ENCODE measurements at places on chromosomes 2 and 18.
A peak's percentile ranks its signal among the peaks of the same experiment; 100 is the strongest.

DNA sequence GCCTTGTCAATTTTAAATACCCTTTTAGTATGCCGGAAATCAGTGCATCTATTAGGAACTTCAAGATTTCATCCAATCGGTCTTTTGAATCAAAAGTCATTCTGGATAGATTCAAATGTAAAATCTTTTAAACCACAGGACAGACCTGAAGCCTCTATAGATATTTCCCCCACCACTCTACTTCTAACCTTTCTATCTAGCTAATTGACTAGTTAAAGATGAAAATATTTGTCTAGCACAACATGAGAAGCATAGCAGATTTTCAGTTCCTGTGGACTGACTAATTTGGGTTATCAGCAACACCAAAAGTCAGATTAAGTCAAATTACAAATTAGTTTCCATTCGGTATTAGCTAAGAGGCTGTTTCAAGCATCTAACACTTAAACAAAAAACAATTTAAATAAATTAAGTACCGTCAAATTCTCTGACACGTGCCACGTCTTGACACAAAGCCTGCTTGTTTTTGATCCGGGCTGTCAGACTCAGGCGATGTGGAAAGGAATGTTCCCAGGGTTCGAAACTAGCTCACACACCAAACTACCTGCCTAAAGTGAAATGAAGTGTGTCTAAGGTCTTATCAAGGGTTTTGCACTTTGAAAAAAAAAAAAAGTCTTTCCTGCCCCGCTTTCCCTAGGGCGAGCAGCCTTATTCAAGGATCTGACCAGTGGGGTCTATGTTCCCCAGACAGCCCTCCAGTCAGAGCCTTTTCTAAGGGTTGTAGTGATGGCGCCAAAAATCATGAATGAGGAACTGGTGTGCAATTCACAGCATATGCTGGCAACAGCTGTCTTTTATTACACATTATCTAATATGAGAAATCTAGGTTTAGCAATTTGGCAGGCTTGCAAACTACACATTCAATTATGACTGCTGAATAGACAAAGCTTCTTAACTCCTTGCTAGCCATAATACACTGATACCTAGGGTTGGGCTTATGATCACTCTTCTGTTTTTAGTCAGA lies 4.7 kb downstream of the CYTIP start:
- DNase-seq, result no peak

- peak; percentile 35 for DNase-seq
These were observed 22.3 kb upstream of the ATP5MC3 start for GRCh38 chr2:175203621-175204496.

- DNase-seq, result no peak
These were observed 4.9 kb downstream of the TMEM177 start for GRCh38 chr2:119683713-119684443.

GRCh38 chr18:3688690-3689089 lies 238.7 kb downstream of the TGIF1 start:
- no peak for DNase-seq

- no peak for DNase-seq
These were observed 220.2 kb downstream of the BCL11A start for GRCh38 chr2:60333264-60333663.

GRCh38 chr2:229392196-229392595 lies 121.1 kb upstream of the PID1 start:
- DNase-seq, result no peak

DNA sequence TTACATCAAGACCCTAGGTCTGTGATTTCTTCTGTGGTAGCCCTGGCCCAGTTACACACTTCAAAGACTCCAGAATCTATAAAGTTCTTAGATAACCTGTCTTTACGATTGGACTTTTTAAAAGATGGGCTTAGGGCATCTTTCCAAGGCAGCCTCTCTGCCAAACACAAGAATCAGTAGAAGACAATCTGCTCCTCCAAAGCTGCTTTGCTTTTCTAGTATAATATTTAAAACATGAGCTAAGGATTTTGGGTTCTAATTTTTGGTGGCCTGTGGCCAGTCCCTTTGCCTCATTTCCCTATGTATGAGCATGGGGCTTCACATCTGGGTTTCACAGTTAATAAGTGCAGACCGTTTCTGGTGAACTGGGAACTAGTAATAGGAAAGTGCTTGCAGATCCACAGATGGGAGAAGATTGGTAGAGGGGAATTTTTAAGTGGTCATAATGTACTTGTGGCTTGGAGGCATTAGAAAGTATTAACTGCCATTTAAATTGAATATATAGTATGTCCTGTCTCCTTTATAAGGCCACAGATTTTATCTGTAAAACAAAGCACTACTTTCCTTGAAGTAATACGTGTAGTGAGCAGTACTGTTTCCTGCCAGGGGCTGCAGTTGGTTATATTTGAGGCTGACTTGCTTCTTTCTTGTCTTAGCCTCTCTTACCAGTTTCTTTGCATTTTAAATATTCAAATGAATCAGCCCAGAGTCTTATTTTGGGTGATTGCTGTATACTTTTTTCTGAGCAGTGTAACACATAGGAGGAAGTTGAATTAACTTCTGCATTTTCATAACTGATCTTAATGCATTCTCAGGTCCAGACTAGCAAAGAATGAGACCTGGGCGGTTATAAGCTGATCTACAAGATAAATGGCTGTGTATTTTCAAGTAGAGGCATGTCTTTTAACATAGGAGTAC lies 1.5 kb downstream of the ARPC2 start:
- no peak for DNase-seq

GRCh38 chr2:230932556-230933511 lies 7.8 kb upstream of the GPR55 start:
- no peak for DNase-seq

GRCh38 chr2:205543262-205543843 lies 138.9 kb upstream of the NRP2 start:
- no peak for DNase-seq

DNA sequence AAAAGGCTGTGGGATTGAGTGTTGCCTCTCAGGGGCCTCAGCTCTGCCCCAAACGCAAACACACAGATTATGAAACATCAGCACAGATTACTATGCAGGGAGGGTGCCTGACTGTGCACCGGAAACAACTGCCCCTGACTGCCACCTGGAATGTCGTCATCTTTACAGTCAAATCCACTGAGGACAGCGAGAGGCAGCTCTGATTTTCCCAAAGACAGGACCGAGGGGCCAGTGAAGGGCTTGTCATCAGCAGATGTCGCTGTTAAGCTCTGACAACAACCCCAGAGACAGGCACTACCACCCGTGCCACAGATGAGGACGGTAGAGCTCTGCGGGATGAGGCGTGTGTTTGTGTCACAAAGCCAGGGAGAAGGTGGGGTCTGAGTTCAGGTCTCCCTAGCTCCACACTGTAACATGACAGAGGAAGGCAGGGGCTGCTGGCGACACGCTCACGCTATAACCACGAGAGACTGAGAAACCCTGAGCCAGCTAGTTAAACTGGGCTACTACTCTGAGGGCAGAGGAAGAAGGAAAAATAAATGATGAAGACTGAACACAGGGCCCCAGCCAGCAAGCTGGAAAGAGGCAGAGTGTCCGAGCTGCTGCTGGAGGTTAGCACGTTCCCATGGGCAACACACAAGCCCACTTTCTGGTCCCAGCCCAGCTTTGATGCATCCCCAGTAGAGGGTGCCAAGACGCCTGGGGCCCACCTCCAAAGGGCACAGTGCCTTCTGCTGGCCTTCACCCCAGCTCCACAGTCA lies 47.0 kb downstream of the PARD6G start:
- no peak for DNase-seq

DNA sequence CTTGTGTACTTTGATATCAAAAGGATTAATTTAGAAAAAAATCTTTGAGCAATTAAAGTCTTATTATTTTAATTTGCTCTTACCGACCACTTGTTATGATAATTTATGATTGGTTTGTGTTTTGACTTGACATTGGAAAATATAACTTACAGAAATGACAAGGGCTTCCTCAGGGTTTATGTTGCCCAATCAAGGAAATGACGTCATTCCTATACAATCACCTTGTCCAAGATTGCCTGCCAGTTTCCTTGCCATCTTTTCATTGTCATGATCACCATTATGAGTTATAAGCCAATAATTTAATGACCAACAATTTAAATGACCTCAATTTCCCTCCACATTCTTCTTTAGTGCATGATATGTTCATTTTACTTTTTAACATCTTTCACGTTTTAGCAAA lies 351.8 kb upstream of the TMEFF2 start:
- DNase-seq, result no peak

All from stimulated activated CD4-positive, alpha-beta T cell treated with anti-CD3 and anti-CD28 coated beads, Interleukin-4, amount 100 ng/mL, for 48 hours (primary cell).